NCI-H2029 (cell line): ENCODE measurements at places on chromosomes 6 and 20.
A peak's percentile ranks its signal among the peaks of the same experiment; 100 is the strongest.

DNA sequence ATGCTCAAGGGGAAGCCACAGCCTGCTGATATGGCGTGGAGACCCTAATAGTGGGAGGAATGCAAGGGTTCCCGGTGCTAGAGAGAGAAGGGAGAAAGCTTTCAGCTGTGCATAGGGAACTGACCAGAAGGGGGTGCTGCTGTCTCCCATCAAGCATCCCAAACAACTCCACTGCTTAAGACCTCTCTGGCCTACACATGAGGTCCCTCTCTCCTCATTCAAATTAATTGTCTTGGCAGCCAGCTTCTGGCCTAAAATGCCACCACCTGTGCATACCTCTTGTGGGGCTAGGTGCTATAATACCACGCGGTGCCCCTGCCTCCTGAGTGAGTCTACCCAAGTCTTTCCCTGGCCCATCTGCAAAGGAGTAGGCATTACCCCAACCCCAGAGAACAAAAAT lies 14.5 kb downstream of the ADISSP start:
- peak; percentile 41 for DNase-seq

GRCh38 chr6:153966001-153966400 lies 73.0 kb upstream of the OPRM1 start:
- no peak for DNase-seq

DNA sequence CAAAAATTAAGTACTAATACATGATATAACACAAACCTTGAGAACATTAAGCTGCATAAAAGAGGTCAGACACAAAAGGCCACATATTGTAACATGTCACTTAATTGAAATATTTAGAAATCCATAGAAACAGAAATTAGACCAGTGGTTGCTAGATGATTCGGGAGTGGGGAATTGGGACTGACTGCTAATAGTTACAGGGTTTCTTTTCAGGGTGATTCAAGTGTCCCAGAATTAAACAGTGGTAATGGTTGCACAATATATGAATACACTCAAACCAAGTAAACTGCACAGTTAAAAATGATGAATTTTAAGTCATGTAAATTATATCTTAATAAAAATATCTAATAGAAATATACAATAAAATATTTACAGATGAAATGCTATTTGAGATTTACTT lies 174.5 kb downstream of the WDR27 start:
- no peak for DNase-seq

- DNase-seq: no peak
Observed at GRCh38 chr6:109048176-109048575, 46.5 kb downstream of the SESN1 start.

DNA sequence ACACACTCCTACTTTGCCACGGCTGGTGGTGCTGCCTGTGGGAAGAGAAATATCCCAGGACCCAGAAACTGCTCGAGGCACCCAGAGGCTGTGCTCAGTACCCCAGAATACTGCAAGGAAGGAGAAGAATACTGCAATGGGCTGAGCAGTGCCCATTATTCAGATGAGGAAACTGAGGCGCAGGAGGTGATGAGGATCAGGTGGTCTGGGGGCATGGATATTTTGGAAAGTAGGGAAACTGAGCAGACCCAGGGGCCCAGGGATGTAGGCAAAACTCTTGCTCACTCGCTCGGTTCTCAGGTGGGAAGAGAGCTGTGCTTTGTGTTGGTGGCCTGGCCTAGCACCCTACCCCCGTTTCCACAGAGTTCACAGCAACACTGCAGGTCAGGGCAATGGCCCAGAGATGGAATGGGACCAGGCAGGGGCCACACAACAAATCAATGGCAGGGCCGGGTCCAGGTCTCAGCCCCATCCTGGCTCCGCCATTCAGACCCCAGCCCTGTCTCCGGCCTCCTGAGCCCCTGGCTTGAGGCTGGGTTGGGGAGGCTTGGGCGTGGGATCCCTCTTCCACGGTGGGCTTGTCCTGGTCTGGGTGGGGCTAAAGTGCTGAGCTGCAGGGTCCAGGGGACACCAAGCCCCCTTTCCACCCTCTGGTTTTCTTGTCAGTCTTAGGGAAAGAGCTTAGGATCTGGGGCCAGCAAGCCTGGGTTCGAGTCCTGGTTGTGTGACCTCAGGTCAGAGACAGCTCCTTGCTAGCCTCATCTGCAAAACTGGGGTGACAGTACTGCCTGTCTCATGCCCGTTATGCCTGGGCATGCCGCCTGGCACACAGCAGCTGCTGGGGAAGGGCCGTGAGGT lies 33.9 kb downstream of the SUN5 start:
- DNase-seq: no peak
